ENCODE measurements at places on chromosomes 6 and 20.

GRCh38 chr6:75479712-75480111, 13.9 kb downstream of the FILIP1 start:
- no peak for DNase-seq

- no peak for DNase-seq
These were observed 24.6 kb downstream of the GMEB2 start for GRCh38 chr20:63602321-63602720.

GRCh38 chr6:43127180-43127579, 43.9 kb upstream of the SRF start:
- no peak for DNase-seq

DNA sequence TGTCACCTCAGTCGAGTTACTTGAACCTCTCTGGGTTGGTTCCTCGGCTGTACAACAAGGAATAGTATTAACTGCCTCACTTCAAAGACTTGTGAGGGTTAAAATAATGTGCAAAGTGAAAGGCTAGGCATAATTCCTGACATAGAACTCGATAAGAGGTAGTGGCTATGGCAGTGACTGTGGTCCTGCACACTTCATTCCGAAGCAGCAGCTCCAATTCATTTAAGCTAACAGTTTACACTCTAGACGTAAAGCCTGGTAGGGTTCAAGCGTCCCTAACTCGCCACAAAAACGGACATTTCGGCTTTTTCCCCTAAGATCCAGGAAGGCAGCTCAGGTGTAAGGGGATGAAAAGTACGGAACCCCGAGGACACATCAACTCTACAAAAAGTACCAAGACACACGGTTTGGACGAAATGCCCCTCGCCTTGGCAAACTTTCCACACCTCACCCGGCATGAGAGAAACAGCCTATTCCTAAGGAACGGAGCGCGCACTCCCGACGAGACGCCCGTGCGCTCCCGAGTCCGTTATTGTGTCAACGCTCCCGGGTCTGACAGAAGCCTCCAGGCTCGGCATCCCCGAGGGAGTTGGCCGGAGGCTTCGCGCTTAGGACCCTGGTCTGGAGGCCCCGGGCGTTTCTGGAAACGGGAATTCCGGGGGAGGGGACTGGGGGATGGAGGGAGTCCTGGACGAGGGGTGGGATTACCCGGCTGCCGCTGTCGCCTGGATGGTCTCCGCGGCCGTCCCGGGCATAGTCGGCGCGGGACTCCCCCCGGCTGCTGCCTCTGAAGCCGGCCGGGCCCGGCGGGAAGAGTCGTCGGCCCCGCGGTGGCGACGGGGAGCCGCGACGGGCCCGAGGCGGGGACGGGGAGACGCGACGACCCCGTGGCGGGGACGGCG, 937 bp downstream of the ZNF318 start:
- DNase-seq = peak; percentile 57

GRCh38 chr6:134162932-134163331, 110.5 kb upstream of the SLC2A12 start:
- no peak for DNase-seq
